ENCODE measurements at places on chromosomes 6 and 20. TPM values are rescaled to one million over a fixed set of nuclear protein-coding genes. Genes with fewer than 3 reads are reported as not detected.

The FUT9 gene
- not detected for total RNA-seq

The SLC26A8 gene
- total RNA-seq: not detected

The SLC22A16 gene
- total RNA-seq: not detected

The TEAD3 gene
- total RNA-seq: 123 TPM

The EYS gene
- total RNA-seq: not detected

The MYCT1 gene
- 13.3 TPM for total RNA-seq

The MLN gene
- total RNA-seq: not detected

The CDH22 gene
- 0.42 TPM for total RNA-seq

The GPR63 gene
- 0.83 TPM for total RNA-seq

The CST4 gene
- total RNA-seq: not detected

The SCRT2 gene
- total RNA-seq: not detected

The PRND gene
- total RNA-seq: not detected

The MTFR2 gene
- total RNA-seq: not detected

The PRSS16 gene
- total RNA-seq: not detected

The PSMB9 gene
- 16.9 TPM for total RNA-seq

The MRPS10 gene
- total RNA-seq: 30.5 TPM

The SIRPG gene
- not detected for total RNA-seq

The ZBTB46 gene
- total RNA-seq: 22.8 TPM

The LPA gene
- not detected for total RNA-seq

The RNF39 gene
- total RNA-seq: 0.11 TPM

The SMIM26 gene
- 165 TPM for total RNA-seq

The BAG2 gene
- 40.4 TPM for total RNA-seq

The PSORS1C1 gene
- total RNA-seq: 1.2 TPM

The RAB23 gene
- total RNA-seq: 73.1 TPM

The ENPP5 gene
- 0.46 TPM for total RNA-seq

The SAPCD1 gene
- total RNA-seq: not detected

The DOK5 gene
- total RNA-seq: 1.5 TPM

The PXDC1 gene
- 141 TPM for total RNA-seq

The TRIM27 gene
- total RNA-seq: 36.9 TPM

The CBLN4 gene
- not detected for total RNA-seq

The GRM4 gene
- total RNA-seq: not detected

The ARG1 gene
- not detected for total RNA-seq

The TNNC2 gene
- total RNA-seq: 2.1 TPM

The PCMT1 gene
- 109 TPM for total RNA-seq

The KATNA1 gene
- 17.8 TPM for total RNA-seq

The PLTP gene
- total RNA-seq: 164 TPM

The DCBLD1 gene
- 5.4 TPM for total RNA-seq

The MATN4 gene
- not detected for total RNA-seq

The ULBP2 gene
- total RNA-seq: 0.39 TPM

The PKIB gene
- 1.2 TPM for total RNA-seq
